Transverse colon (tissue), 4 donors: ENCODE measurements at places on chromosomes 2 and 18. TPM values are rescaled to one million over a fixed set of nuclear protein-coding genes. Genes with fewer than 3 reads are reported as not detected.

Gene KIAA2012
- not detected for total RNA-seq

Gene PLCL1
- 6.8 TPM for total RNA-seq

Gene AQP12B
- 0.55 TPM for total RNA-seq

Gene SERPINB3
- total RNA-seq: not detected

Gene SCYGR3
- total RNA-seq: not detected
